Stimulated activated CD4-positive, alpha-beta T cell treated with anti-CD3 and anti-CD28 coated beads, Interleukin-1b, Interleukin-23, amount 100 ng/mL, for 1 hour (primary cell): ENCODE measurements at places on chromosomes 4 and X.

GRCh38 chr4:128512767-128513322, 225.2 kb upstream of the PGRMC2 start:
- no peak for DNase-seq

DNA sequence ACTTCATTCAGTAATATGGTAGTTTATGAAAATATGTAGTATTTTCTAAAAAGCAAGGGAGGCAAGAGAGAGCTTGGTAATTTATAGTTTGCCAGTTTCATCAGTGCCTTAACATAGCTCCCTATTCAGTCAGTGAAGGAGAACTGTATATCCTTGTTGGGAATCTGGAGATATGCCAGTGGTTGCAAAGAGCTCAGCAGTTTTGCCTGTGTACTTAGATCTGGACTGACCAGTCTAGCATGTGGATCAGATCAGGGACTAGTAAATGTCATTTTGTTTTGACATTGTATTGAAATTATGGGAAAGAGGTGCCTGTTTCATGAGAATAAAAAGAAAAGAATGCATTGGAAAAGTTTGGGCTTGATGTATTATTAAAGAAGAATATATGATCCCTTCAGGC, 88.6 kb downstream of the ZIC3 start:
- no peak for DNase-seq

- DNase-seq: no peak
Observed at GRCh38 chr4:140151699-140152012, 2.3 kb downstream of the MAML3 start.

DNA sequence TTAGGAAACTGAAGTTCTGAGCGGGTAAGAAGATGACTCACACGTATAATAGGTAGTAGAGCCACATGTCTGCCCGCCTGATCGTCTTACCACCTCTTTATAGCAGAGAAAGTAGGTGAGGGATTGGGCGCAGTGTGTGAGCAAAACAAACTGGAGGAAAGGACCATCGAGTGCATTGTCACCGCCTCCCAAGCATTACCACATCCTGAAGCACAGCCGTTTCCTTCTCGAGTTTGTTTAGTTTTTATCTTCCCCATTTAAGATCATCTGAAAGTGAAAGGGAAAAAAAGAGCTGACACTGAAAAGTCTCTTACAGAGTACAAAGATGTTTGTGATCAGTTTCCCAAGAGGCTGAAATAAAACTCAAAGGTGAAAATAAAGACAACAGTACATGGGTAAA, 14.8 kb downstream of the PDK3 start:
- peak; percentile 18 for DNase-seq

- DNase-seq: no peak
Observed at GRCh38 chr4:5889002-5889696, 3.7 kb downstream of the CRMP1 start.

DNA sequence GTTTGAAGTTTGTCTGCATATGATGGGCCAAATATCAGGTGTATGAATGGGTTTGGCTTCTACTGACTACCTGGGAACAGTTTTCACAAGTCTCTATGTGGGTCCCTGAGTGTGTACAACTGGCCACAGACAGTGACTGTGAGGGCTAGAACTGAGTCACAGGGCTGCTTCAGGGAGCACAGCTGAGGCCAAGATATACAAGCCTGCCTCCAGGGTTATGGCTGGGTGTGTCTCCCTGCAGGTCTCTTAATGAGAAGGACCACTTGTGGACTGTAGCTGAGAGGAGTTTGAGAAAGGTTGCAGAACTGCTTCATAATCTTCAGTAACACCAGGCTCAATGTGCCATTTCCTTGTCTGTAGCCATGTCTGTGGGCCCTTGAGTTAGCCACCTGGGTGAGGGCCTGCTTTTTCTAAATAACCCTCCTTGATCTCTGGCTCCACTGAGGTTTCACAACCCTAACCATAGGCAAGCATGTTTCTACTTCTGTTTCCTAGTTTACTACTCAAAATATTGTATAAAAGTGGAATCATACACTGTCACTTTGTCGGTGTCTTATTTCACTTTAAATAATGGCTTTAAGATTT, 81.3 kb downstream of the ZNF732 start:
- DNase-seq: no peak

- DNase-seq: no peak
Observed at GRCh38 chr4:70628444-70628843, at the start of gene ENAM. TSS of gene ENAM (plus strand) at chr4:70628744. CDS start at chr4:70629501, 757 bp downstream.

DNA sequence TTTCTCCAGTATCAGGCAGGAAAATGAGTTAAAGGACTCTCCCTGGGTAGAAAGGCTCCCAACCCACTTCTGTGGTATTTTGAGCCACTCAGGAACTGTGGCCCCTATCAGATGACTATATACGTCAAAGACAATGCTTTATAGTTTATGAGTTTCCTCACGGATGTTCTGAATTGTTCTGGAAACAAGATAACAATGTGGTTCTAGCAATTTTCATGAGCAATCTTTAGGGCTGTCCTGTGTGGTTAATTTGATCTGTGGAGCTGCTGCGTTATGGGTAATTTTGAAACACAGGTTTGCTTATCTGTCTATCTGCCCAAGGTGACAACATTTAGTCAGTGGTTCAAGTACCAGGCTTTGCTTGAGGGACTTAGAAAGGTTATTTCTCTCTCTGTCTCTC, 46.7 kb upstream of the IL2 start:
- no peak for DNase-seq

DNA sequence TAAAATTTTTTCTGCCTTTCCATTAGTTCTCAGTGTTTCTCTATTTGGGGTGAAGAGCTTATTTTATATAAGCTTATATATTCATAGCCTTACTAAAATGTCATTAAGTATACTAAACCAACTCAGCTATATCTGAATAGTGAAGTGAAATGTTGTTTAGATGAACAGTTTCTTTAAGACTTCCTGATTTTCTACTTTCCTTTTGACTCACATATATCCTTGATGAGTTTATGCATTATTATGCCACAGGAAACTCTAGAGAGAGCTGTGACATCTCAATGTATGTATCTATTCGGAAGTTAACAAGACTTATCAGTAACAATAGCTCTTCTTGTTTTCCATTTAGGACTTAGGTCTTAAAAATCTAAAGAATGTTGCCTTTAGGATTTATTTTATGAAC, 1491.8 kb upstream of the IGFBP7 start:
- DNase-seq: no peak

DNA sequence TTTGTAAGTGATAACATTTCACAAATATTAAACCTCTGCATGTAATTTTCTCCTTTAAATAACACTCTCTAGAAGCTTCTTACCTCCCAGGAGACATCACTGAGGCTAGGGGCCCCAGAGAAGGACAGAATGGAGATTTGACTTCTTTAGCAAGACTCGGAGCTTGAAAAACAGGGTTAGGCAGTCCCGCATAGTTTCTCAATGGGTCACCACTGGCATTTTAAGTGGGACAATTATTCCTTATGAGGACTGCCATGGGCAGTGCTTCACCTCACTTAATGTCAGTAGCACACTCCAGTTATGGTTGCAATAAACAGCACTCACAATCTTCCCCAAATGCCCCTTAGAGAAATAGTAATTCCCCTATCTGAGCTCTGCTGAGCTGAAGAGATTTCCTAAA, 66.7 kb upstream of the NOCT start:
- no peak for DNase-seq

DNA sequence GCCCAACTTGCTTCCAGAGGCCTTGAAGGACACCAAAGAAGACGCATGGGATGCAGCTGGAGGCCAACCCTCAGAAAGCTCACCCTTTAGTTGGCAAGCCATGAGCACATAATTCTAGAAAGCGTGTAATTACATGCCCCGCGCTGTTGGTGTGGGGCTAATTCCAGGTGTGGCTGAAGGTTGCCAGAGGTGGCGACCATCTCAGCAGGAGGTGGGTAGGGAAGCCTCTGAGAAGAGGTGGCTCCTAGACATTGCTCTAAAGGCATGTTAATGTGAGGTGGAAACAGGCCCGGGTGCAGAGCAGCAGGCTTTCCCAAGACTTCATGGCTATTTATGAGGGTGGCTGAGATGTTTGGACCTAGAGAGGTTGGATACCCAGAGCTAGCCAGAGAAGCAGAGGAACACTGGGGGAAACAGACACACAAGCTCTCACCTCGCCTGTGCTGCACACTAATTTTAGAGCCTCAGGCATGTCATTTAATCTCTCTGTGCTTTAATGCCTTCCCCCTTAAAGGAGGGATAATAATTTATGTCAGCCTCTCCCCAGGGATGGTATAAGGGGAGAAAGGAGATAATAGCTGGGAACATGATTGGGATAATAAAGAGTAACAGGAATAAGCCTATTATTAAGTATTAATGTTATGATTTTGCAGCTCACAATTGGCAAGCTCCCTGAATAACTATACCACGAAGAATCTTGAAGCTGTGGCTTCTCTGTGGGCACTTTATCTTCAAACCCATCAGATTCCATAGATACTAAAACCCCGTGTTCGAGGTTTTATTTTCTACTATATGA, 60.0 kb upstream of the HELT start:
- no peak for DNase-seq

GRCh38 chr4:76879731-76880364, 18.1 kb downstream of the SOWAHB start:
- no peak for DNase-seq

GRCh38 chrX:5388087-5388486, 840.6 kb downstream of the NLGN4X start:
- no peak for DNase-seq
